CD8-positive, alpha-beta memory T cell (primary cell): ENCODE measurements at places on chromosomes 16 and 17.

DNA sequence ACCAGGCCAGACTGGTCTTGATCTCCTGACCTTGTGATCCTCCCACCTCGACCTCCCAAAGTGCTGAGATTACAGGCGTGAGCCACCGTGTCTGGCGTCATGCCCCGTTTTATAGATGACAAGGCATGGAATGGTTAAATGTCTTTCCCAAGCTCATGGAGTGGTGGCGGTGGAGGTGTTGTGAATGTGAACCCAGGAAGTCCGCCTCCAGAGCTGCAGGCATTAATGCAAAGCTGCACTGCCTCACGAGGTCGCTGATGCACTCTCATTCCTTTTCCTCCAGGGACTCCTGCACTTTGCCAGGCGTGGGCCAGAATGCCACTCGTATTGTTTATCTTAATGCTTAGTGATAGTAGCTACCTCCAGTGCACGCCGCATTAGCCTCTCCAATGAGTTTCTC is 149.6 kb downstream of the WWOX start:
- no peaks in the 10 kb centered on the region for H3K4me1 ChIP-seq
- no peak overlapping the region for H3K4me3 ChIP-seq
- no peak for DNase-seq
- no peak overlapping the region for H3K27ac ChIP-seq
- no peaks in the 10 kb centered on the region for H3K36me3 ChIP-seq

DNA sequence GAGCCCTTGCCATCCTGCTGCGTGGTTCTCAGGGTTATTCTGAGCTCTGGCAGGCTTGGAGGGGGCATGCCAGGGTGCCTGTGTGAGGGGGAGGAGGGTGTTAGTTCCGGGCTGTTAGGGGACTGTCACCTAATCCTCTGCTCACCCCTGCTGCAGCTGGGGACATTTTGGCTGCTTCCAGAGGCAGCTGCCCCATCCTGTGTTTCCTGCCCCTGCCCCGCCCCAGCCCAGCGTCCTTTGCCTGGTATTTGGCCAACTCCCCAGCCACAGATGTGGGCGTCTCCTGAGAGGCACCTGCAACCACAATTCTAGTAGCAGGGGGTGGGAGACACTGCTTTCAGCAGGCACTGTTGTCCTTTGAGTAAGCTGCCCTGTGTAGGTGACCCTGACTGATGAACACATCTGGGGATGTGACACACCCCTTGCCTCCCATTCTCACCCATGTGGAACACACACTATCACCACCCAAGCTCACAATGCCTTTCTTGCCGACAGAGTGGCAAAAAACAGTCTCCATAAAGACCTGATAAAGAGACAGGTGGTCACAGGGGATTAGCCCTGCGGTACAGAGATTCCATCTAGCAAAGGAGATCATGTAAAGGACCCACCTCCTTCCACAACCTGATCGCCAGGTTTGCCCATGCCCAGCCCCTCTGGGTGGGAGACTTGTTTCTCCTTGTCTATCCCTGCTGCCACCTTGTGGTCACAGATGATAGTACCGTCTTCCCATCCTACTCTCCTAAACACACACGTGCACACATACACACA is at the start of gene CHRNE:
TSS of gene CHRNE (minus strand) at position 48 of the 768 bp plus-strand sequence. CDS start at position 13, 35 bp downstream.
- no peaks in the 10 kb centered on the region for H3K36me3 ChIP-seq

DNA sequence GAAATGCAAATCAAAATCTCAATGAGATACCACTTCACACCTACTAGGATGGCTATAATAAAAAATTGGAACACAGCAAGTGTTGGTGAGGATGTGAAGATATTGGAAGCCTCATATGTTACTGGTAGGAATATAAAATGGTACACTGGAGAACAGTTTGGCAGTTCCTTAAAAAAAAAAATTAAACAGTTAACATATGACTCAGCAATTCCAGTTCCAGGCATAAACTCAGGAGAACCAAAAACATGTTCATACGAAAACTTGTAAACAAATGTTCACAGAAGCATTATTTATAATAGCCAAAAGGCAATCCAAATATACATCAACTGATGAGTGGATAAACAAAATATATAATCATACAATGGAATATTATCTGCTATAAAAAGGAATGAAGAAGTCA is 28.2 kb downstream of the ZNF652 start:
- no peak overlapping the region for H3K4me3 ChIP-seq
- no peaks in the 10 kb centered on the region for H3K36me3 ChIP-seq
- H3K27me3 ChIP-seq, result no peaks in the 10 kb centered on the region
- peaks cover 11% of the 10 kb centered on the region for H3K4me1 ChIP-seq
- H3K27ac ChIP-seq, result no peak overlapping the region
- DNase-seq, result no peak

DNA sequence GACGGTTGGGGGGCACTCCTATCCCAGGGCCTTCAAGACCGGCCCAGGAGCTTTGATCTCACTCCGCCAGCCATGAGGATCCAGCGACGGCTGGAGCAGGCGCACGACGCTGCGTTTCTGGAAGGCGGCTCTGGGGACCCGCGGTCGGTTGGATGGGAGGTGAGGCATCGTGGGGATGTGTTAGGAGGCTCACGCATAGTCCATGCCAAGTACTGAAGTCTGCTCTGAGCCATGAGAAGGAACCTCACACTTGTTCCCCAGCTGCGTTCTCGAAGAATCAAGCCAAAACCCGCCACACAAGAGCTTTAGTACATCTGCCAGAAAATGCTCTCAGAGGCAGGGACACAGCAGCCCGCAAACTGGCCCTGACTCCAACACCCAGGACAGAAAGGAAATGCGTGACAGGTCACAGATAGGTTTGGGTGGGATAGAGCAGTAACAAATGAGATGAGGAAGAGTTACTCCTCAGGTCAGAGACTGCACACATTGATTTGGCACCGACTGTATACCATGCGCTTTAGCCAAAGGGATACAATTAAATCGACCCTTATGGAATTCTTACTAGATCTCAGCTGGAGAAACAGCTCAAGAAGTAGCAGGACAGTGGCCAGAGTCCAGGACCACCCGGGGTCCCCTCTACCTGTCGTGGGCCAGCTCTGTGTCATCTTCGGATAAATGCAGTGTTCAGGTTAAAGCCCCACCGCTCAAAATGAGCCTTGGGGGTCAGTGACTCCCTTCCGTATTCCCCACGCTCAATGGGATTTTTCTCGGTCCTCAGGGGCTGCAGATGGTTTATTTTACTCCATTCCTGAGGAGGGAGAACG is 6.7 kb upstream of the GSG1L start:
- H3K27me3 ChIP-seq, result no peaks in the 10 kb centered on the region
- H3K4me1 ChIP-seq, result no peaks in the 10 kb centered on the region
- no peak overlapping the region for H3K4me3 ChIP-seq
- H3K27ac ChIP-seq, result no peak overlapping the region
- H3K36me3 ChIP-seq, result no peaks in the 10 kb centered on the region

- H3K36me3 ChIP-seq, result no peaks in the 10 kb centered on the region
- peaks cover 5% of the 10 kb centered on the region for H3K4me1 ChIP-seq
- no peaks in the 10 kb centered on the region for H3K27me3 ChIP-seq
These were observed 153.4 kb upstream of the SDK2 start for GRCh38 chr17:73797594-73798110.

DNA sequence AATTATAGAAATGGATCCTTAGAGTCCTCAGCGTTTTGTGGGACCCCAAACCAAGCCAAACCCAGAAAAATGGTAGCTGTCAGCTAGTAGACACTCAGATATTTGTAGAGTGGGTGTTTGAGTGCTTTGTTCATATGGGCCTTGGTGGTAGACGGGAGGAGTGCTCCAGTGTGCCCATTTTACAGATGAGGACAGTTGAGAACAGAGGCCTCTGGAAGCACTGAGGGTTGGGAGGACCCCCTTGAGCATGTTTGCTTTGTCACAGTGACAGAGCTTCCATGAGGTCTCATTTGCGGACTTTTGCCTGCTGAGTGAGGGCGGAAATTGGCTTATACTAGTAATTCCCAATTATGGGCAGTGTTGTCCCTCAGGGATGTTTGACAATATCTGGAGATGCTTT is 111.7 kb downstream of the ABCC6 start:
- H3K36me3 ChIP-seq, result peaks cover 42% of the 10 kb centered on the region
- no peak for DNase-seq
- H3K27me3 ChIP-seq, result no peaks in the 10 kb centered on the region
- no peak overlapping the region for H3K4me3 ChIP-seq
